ENCODE measurements at places on chromosomes 1 and 21.

DNA sequence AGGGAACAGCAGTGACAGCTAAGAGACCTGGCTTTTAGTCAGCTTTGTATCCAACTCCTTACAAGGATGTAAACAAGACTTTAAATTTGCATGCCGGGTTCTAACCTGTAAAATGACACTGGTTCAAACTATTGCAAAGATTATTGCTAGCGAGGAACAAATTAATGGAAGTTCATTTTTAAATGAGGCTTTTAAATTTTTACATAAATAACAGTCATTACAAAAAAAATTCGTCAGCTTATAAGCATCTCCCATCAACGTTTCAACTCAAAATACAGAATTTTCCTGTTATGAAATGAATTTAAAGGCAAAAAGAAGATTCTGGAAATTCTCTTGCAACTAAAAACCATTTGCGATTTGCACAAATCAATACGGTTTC lies 668 bp downstream of the KIF14 start:
- DNase-seq: no peak

DNA sequence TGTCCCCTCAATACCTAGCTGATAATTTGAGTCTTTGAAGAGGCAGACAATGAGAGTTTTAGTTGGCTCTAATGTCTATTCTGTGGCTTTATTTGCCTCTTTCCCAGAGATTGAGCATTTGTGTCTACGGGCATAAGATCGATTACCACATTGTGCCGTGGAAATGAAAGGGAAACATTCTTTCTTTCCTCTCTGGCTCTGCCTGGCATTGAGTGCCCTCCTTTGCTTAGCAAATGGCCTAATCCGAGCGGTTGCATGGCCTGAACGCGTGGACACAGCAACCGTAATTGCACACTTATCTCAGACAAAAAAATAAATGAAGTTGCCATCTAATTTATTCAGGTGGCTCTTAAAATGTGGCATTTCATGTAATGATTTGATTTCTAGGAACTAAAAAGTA lies 247.9 kb downstream of the ADGRL2 start:
- DNase-seq: no peak

- DNase-seq: no peak
Observed at GRCh38 chr1:33097137-33097611, 16.2 kb downstream of the AZIN2 start.

DNA sequence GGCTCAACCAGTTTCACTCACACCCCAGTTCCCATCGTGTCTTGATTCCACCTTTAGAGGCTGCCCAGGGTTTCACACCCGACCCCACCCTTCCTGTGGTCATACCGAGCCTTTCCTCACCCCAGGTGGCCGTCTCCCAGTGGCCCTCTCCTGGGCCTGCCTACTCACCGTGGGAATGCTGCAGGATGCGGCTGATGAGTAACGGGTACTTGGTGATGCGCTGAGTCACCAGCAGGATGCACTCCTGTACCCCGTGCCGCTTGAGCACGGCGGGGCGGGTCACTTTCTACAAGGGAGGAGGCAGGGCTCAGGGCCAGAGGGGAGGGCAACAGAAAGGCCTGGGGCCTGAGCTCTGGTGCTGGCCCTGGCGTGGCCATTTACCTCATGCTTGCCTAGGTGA lies 16.4 kb downstream of the ARHGEF2 start:
- DNase-seq: no peak

DNA sequence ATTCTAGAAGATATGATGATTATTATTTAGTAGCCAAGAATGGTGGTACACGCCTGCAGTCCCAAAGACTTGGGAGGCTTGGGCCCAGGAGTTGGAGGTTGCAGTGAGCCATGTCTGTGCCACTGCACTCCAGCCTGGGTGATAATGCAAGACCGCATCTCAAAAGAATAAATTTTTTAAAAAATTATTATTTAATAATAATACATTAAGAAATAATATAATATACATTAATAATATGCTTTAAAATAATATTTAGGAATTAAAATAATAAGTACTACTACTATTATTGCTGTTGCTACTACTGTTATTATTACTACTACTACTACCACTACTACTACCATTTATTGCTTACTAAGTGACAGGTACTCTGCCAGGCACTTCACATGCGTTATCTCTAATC lies 27.2 kb downstream of the CCDC30 start:
- DNase-seq: no peak

DNA sequence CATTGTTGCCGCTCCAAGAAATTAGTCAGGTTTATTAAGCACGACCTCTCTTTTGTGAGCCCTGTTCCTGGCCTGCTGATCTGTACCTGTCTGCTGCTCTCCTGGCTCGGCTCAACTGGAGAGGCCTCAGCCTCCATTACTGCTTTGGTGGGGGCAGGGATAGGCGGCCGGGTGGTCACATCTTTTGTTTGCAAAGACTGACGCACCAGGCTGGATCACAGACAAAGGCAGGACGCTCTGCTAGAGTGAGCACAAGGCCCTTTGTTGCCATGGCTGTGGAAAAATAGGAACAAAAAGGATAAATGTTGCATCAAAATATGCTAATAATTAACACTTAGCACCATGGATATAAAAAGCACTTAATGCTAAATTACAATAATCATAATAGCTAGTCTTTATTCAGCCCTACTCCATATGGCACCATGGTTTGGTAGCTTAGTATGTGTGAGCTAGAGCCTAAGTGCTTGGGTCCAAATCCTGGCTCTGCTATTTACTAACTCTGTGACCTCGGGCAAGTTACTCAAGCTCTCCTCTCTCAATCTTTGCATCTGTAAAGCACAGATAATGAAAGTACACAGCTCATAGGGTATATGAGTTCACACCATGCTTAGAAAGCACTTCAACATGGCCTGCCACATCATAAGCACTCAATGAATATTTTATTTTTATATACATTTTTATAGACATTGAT lies 28.9 kb upstream of the HPDL start:
- no peak for DNase-seq

- DNase-seq: no peak
Observed at GRCh38 chr1:84462118-84462517, 16.9 kb upstream of the RPF1 start.

DNA sequence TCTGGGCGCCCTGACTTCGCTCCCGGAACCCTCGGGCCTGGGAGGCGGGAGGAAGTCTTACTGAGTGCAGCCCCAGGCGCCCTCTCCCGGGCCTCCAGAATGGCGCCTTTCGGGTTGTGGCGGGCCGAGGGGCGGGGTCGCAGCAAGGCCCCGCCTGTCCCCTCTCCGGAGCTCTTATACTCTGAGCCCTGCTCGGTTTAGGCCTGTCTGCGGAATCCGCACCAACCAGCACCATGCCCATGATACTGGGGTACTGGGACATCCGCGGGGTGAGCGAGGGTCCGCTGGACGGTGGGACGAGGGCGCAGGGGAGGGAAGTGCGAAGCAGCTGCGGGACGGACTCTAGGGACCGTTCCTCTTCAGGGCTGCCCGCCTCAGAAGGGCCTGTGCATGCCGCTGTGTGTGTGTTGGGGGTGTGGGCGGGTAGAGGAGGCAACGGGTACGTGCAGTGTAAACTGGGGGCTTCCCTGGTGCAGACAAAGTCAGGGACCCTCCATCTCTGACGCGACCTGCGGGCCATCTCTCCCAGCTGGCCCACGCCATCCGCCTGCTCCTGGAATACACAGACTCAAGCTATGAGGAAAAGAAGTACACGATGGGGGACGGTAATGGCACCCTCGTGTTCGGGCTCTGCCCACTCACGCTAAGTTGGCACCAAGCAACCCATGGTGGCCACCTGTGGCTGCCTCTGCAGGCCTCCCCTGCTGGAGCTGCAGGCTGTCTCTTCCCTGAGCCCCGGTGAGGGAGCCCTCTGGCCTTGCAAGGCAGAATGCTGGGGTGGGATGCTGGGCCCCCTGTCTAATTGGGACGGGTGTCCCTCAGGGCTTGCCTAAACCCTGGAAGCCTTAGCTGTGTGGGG lies at the start of gene GSTM1:
Gene GSTM1 (plus strand): TSS at position 177 of the 859 bp plus-strand sequence. CDS start 57 bp downstream, at position 234.
- peak; percentile 79 for DNase-seq

DNA sequence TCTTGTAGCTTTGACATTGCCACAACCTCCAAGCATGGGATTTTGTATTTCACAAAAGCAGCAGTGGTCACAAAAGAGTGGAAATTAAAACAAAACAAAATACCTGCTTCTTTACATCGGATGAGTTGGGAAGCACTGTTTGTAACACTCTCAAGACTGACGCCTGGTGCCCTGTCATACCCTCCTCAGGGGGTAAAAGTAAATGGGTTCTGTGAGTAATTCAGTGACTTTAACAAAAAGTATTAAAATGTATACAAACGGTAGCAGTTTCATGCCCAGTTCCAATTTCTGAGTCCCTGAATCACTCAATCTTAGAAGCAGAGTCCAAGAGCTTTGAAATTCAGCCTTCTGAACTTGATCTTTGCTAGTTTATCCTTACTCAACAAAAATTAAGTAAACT lies 152.5 kb downstream of the TIAM1 start:
- DNase-seq: no peak

DNA sequence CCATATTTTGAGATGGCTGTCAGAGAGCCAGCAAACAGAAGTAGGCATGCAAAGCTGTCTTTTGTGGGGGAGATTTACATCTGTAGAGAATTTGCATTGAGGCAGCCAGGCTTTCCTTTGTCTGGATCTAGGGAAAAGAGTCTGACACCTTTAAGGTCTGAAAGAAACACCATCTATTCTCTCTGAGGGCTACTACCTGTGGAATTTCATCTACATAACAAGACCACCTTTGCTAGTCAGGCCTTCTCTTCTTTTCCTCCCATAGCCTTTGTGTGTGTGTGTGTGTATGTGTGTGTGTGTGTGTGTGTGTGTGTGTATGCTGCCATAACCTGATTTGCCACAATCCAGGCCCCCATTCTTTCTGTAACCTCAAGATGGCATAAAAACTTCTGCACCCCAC lies 28.4 kb upstream of the DMRTB1 start:
- no peak for DNase-seq

GRCh38 chr1:47703156-47703825 lies 265.4 kb downstream of the FOXD2 start:
- no peak for DNase-seq

- DNase-seq: no peak
Observed at GRCh38 chr1:30637183-30637980, 86.0 kb downstream of the MATN1 start.

DNA sequence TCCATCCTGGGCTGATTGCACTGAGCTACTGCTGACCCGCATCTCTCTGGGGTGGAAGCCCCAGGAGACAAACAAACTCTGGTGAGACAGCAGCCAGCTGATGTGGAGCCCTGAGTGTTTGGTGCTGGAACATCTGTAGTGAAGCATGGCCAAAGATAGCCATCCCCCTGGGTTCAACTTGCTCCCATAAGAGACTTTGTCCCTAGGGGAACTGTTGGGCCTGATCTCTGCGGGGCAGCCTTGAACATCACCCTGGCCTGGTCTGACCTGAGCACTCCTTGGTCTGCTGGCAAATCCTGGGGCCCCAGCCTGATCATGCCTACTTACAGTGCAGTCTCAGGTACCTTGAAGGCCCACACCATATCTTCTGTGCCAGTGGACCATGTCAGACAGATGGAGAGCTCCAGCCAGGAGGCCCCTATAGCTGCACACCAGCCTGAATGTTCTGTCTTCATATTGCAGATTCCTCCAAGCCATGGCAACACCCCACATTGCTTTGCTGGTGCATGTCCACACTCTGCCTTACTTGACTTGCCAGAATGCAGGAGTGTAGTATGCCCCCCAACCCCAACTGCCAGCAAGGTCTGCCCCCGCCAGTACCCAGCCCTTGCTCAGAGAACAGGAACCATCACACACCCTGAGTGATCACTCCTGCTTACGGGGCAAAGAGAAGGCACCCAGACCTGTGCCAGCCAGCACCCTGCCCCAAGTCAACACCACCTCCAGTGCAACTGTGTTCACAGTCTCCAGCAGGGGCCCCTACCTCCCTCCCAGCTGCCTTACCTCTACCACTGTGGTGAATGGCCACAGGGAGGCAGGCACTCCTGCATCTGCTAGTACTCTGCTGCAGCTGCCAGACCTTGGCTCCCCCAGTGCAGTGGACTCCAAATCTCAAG lies 690.5 kb upstream of the NR5A2 start:
- no peak for DNase-seq

- DNase-seq: no peak
Observed at GRCh38 chr1:85577419-85578320, 2.9 kb upstream of the CCN1 start.

DNA sequence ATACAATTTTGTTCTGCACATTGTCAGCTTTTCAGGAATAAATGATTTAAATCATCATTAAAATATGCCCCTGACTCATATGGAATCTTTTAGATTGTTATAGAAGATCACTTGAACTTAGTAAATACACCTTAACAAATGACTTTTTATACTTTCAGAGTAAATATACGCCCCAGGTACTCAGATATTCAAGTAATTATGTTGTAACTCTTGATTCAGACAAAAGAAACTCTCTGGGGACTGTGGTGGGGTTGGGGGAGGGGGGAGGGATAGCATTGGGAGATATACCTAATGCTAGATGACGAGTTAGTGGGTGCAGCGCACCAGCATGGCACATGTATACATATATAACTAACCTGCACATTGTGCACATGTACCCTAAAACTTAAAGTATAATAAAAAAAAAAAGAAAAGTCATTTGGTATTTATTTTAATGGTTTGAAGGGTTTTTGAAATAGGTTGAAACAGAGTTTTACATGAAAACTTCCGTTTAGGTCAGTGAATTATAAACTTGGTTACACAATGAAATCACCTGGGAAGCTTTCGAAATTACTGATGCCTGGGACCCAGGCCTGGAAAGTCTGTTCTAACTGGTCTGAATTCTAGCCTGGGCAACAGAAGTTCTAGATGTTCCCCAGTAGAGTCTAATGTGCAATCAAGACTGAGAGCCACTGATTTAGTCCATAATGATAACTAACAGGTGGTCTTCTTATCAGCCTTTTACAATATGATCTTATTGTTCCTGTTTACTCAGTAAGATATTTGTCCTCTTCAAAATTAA lies 320.5 kb upstream of the NR5A2 start:
- DNase-seq: no peak

DNA sequence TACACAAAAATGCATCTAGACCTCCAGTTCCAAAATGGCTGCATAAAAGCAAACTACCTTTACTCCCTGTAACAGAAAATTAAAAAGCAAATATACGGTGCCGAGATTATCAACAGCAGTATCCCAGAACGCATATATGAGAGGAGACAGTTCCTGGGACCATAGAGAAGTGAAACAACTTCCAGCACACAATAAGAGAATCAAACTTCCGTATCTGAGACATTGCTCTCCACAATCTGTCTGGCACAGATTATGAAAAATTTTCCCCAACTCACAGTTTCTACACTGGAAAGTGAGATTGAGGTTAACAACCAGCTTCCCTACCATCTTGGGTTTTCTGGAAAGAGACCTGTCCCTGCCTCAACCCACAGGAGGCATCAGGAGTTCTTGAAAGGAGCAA lies 47.2 kb upstream of the ST6GALNAC3 start:
- no peak for DNase-seq

DNA sequence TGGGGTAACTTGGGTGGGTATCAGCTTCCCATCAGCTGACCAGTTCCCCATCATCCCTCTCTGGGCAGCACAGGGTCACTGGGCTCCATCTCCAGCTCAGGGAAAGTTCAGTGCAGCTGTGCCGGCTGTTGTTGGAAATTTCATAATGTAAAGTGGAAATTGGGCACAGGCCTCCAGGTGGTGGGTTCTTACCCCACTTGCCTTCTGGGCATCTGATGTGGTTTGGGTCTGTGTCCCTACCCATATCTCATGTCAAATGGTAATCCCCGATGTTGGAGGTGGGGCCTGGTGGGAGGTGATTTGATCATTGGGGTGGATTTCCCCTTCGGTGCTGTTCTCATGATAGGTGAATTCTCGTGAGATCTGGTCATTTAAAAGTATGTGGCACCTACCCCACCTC lies 59.7 kb upstream of the PSEN2 start:
- DNase-seq: no peak
